Hematopoietic multipotent progenitor cell (in vitro differentiated cells): ENCODE measurements at places on chromosomes 6 and 20. TPM values are rescaled to one million over a fixed set of nuclear protein-coding genes. Genes with fewer than 3 reads are reported as not detected.

FAM83C gene
- total RNA-seq, result under 0.01 TPM

LINC00237 gene
- not detected for total RNA-seq

GSTA1 gene
- total RNA-seq, result not detected

PRPF6 gene
- total RNA-seq, result 116 TPM

PHIP gene
- total RNA-seq, result 19.9 TPM

LPA gene
- not detected for total RNA-seq

C6orf141 gene
- total RNA-seq, result 1.3 TPM

VAPB gene
- 3.8 TPM for total RNA-seq

- DNase-seq, result no peak
Measured at GRCh38 chr6:111242452-111242851, 155.1 kb downstream of the SLC16A10 start.

- no peak for DNase-seq
Measured at GRCh38 chr6:148455225-148455624, 112.6 kb downstream of the SASH1 start.

DNA sequence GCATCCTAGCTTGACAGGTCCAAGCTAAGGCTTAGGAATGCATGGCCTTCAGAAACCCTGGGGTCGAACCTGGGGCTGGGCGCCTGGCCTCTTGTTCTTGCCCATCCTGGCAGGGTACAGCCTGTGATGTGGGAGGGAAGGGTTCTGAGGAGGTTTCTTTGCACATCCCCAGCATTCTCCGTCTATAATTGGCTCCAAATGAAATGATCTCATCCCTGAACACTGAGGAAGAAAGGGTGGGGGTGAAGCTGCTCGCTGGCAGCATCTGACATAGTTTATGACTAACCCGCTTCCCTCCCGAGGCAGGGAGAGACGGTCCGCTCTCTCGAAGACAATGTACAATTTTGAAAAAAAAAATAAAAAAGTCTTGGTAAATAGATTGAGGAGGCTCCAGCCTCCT lies 67.1 kb upstream of the ZNFX1 start:
- DNase-seq, result no peak

DNA sequence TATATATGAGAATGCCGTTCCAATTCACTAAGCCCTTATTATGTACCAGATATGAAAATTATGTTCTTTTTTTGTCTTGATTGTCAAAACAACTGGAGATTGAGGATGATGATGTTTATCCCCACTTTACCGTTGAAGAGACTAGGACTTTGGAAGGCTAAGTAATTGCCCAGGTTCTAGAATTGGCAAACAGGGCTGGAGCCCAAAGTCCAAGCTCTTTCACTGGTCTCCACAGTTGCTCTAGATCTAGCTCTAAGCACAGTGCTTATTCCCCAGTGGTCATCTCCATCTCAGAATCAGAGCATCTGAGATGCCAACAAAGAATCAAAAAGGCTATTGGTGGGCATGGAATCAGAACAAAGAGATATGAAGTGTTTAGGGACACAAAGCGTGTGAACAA lies 215.3 kb upstream of the FOXA2 start:
- DNase-seq, result no peak

GRCh38 chr20:59082981-59083380 lies 40.4 kb upstream of the PRELID3B start:
- no peak for DNase-seq

- no peak for DNase-seq
Measured at GRCh38 chr20:54095824-54096223, 25.4 kb upstream of the BCAS1 start.

DNA sequence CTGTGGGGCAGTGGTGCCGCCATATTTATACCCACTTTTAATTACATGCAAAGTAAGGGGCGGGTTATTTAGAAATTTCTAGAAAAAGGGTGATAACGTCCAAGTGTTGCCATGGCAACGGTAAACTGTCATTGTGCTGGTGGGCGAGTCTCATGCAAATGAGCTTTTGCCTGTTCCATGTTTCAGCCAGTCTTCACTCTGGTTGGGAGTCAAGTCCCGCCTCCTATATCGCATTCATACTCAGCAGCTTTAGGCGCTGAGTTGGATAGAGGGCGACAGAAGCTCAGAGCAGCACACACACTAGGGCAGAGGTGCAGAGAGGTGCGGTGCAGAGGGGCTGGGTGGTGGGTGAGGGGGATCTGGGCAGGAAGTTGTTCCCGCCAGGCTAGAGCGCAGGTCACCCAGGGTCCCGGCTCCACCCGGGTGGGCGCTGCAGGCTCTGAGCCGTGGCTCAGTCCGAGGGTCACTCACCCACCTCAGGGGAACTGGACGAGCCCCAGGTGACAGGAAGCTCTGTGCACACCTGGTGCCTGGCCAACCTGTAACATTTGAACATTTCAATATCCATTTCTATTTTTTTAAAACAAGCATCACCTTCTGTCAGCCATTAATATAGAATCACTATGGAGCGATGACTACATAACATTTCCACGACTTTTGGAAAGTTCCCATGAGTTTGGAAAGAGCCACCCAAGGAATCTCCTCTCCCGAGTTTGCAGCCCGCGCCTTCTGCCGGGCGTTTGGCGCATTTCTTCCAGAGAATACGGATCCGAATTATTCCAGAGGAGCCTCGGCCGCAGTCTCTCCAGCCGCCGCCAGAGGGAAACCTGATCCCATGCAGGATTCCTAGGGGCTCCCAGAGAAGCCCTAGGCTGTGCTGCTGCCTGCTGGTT lies 89.1 kb upstream of the PHACTR3 start:
- DNase-seq, result no peak

GRCh38 chr6:166750108-166750793 lies 123.2 kb upstream of the RPS6KA2 start:
- no peak for DNase-seq

DNA sequence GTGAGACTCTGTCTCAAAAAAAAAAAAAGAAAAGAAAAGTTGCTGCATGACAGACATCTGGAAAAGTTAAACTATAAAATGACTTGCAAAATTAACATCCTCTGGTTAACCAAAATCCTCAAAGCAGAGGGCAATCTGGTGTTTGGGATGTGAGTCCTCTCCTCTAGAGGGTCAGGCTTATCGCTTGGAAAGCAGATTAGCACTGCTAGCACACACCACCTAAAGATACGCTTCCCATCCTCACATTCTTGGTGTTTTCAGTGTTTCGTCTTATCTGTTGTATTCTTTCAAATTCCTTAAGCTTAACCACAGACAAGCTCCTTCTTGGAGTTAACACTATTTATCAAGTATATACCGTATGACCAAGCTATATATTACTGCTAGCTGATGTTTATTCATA lies 198.0 kb downstream of the SOX4 start:
- peak; percentile 65 for DNase-seq

- DNase-seq, result no peak
Measured at GRCh38 chr6:128241216-128241615, 279.2 kb downstream of the PTPRK start.

DNA sequence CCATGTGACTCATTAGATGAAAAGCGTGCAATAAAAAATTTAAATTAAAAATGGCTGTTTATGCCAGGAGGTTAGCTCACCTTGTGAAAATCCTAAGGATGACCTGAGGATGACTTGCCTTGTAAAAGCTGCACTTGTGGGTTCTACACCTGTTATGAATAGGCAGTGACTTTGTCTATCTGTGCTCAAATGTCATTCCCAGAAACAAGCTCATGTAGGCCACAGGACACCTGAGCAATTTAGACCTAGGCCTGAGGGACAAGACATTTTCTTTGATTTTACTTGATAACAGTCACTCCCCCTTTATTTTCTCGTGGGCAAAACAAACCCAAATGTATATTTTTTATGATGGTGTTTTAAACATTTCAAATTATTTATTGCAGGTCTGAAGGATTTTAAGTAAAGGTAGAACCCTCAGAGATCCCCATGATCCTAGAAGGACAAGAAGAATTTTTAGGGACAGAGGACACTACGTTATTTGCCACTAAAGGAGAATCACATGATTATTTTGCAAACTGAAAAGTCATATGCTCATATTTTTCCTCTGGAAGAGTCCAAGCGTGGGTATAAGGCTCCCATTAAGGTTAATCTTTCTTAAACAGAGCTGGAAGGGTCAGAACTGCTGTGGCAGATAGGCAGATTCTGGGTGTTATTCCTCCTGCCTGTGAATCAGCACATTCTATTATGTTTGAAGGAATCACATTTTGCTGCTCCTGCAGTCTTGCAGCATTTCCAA lies 277.5 kb upstream of the MAN1A1 start:
- peak; percentile 41 for DNase-seq
